Stomach (tissue), 19 donors: ENCODE measurements at places on chromosomes 4 and X. TPM values are rescaled to one million over a fixed set of nuclear protein-coding genes. Genes with fewer than 3 reads are reported as not detected.

DNA sequence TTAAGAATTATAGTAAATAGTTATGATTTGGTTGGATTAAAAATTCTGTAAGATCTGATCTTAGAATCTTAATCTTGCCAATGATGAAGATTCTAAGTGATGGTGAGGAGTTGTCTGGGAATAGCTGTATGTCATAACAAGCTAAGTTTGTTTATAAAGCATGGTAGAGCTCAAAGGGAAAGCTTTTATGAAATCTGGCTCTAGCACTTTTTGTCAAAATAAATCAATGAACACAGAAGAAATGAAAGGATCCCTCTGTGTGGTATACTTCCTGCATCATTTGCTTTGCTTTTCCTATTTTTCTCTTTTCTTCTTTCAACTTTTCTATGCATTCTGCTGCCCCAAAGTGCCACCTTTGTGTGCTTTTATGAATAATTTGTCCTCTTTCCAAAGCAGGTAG, 193.5 kb upstream of the FAT1 start:
- no peak for DNase-seq

Gene TMEM156
- 0.37 TPM for total RNA-seq

GRCh38 chr4:135244056-135244455, 1042.5 kb upstream of the PABPC4L start:
- no peak for DNase-seq

DNA sequence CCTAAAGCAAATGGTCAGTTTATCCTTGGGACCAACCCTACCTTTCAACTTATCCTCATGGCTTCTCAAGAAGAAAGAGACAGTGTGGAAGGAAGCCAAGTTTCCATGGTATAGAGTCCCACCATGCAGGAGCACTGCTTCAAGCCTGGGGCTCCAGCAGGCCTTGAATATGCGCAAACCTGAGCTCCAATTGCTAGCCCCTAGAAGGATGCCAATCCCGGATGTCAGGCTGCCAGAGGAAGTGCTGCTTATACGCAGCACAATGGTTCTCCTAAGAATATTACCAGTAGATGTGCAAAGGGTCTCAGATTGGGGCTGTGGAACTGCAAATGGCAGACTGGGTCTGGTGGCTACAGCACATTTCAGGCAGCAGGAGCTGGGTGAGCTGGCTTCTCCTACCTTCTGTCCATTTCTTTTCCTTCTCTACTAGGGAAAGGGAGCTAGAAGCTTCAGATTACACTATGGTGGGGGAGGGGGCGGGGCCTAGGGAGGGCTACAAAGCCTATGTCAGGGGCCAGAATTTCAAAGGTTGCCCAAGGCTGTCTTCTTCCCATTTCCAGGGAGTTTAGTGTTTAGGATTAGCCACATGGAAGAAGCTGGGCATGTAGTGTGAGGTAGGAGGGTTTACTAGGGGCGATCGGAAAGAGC, 40.7 kb upstream of the CITED1 start:
- DNase-seq = no peak

- DNase-seq = no peak
Observed at GRCh38 chr4:153335665-153336064, 8.8 kb upstream of the MND1 start.

DNA sequence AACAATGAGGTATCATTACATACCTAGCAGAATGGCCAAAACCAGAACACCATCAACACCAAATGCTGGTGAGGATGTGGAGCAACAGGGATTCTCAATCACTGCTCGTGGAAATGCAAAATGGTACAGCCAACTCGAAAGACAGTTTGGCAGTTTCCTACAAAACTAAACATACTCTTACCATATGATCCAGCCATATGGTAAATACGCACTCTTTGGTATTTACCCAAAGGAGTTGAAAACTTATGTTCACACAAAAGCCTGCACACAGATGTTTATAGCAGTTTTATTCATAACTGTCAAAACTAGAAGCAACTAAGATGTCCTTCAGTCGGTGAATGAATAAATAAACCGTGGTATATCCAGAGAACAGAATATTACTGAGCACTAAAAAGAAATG, 7.8 kb downstream of the CASP3 start:
- no peak for DNase-seq

DNA sequence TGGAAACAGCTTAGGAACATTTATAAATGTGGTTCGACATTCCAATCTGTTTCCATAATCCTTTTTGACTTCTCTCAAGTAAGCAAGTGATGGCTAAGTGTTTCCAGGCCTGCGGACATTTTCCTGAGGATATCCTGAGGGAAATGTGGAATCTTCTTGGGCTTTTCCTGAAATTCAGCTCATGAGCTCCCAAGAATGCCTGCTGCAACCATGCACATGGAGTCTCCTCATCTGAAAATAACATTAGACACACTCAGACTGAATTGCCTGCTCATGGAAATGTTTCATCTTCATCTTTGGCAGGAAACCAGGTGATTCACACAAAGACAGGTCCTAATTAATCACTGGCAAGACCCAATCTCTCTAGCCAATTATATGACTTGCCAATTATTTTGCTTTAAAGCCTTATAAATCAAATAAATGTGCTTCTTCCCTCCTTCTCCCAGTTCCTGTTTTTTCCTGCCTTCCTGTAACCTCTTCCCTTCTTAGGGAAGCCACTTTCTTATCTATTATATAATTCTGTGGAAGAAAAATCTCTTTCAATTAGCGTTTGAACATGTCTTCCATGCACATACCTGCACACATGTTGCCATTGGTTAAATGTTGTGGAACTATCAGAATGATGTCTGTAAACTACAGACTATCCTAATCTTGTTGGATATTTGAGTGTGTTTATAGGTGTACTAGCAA, 104.6 kb upstream of the MXRA5 start:
- DNase-seq = peak; percentile 50

- DNase-seq = no peak
Observed at GRCh38 chr4:150367326-150367725, 214.6 kb upstream of the MAB21L2 start.
